ENCODE measurements at places on chromosomes 5 and 9.

GRCh38 chr5:109882546-109882945, 192.8 kb downstream of the MAN2A1 start:
- no peak for DNase-seq

- DNase-seq = peak; percentile 71
Observed at GRCh38 chr9:84990416-84990815, 320.9 kb downstream of the NTRK2 start.

DNA sequence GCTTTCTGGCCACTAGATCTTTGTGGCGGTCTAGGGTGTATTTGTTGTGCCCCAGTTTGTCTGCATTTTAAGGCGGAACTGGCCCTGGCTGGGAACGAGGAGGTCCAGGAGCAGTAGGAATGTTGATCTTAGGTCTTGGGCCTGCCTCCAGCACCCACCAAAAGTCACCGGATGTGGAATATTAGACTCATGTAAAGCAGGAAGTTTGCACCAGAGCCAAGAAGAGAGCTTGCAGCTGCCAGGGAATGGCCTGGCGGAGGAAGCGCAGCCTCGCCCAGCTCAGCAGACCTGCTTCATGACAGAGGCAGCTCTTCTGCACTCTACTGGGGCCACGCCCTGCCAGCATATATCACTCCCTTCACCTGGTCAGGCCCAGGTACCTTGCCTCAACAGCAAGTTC, 3.3 kb downstream of the GPX3 start:
- DNase-seq = no peak

- peak; percentile 73 for DNase-seq
Observed at GRCh38 chr5:33401482-33402390, 39.0 kb upstream of the TARS1 start.

DNA sequence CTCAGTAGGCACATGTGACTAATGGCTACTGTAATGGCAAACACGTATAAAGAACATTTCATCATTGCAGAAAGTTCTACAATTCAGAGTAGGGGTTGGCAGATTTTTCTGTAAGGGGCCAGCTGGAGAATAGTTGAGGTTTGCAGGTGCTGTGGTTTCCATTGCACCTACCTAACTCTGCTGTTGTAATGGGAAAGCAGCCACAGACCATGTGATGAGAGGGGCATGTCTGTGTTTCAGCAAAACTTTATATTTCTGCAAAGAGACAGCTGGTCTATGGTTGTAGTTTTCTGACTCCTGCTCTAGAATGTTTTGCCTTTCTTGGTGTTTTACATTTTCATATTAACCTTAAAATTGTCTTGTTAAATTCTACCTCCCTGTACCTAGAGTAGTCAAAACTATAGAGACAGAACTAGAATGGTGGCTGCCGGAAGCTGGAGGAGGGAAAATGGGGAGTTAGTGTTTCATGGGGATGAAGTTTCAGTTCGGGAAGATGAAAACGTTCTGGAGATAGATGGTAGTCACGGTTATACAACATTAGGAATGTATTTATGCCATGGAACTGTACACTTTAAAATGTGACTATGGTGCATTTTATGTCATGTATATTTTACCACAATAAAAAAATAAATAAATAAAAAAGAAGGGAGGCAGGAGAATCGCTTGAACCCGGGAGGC, 44.3 kb downstream of the NUP214 start:
- DNase-seq = no peak

DNA sequence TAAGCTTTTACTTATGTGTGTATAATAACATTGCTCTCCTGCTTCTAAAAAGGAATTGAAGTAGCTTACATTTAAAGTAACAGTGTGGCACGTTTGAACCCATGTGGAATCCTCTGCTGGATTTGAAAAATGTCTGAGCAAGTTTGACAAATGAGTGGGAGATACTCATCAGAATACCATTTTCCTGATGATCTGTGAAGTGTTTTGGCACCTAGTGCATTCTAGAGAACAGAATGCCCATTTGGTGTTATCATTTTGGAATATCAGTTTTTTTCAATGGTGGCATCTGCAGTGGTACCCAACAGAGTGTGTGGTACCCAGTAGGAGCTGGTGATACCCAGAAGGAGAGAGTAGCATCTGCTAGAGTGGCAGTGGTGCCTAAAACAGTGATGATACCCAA, 471.1 kb downstream of the PLK2 start:
- no peak for DNase-seq

- DNase-seq = no peak
Observed at GRCh38 chr9:112110094-112110776, 64.9 kb downstream of the SUSD1 start.

DNA sequence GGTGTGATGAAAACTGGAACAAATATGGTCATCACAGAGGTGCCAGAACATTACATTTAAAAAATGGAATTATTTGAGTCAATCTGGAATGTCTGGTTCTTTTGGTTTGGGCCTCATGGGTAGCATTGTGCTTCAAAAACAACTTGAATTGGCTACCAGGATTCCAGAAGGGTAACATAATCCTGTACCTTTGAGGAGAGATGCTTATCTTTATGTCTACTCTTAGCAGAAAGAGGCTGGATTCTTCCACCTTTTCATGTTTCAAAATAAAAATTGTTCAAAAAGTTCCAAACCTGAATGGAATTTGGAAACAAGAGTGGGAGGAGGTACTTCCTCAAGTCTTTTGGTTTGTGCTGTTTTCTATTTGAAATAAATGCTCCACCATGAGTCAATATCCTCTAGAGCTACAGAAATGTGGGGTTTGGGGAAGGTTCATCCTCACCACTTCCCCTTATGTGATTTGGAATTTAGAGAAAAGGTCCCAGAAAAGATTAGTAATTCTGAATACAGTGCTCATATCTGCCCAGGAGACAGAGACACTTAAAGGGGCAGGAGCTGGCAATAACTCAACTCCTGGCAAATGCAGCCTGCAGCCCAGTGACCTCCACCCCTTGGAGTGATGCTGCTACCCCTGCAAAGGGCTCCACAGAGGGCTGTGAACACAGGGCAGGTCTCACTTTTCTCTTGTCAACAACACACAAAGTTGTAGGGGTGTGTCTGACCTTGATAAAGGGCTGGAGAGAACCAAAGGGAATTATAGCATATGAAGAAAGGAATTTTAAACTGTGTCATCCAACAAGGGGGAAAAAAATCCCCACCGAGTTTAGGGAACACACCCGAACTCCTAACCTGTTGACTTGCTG, 272.8 kb downstream of the CWC27 start:
- DNase-seq = peak; percentile 32

GRCh38 chr5:55136521-55136920, 23.4 kb upstream of the GPX8 start:
- DNase-seq = peak; percentile 40

- DNase-seq = peak; percentile 32
Observed at GRCh38 chr5:78235289-78235688, 59.2 kb downstream of the AP3B1 start.

- no peak for DNase-seq
Observed at GRCh38 chr5:139806726-139807646, 11.4 kb downstream of the PSD2 start.

DNA sequence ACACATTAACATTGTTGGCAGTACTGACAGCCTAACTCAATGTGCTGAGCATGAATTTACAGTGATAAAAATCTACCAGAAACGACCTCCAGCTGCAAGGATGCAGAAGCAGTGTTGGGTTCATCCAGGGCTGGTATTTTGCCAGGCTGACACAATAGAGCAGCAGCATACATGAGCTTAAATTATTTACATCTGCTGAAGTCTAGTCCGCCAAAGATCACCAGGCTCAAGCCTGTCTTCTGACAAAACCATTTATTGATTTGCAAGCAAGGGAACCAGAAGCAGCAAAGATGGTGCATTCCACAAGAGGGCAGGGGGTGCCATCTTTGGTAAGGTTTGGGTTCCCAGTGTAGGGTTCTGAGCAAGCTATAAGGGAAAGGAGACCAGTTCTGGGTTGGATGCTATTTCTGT, 8.7 kb upstream of the C5orf34 start:
- DNase-seq = no peak

DNA sequence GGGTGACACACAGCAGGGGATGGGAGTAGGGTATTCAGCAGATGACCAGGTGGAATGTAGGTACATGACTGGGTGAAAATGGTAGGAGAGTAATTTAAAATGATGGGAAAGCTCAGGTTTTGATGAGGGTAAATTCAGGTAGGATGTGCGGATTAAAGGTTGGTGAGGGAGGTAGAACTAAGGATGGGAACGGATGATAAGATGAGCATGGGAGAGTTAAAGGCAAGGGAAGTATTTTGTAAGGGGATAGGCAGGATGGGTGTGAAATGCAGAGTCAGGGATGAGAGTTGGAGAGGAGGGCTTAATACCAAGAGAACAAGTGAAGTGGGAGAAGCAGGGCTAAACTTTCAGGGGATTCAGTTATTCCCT, 1.5 kb downstream of the TLN1 start:
- DNase-seq = no peak

- peak; percentile 29 for DNase-seq
Observed at GRCh38 chr5:181217803-181218062, 5.3 kb upstream of the TRIM41 start.

- DNase-seq = peak; percentile 37
Observed at GRCh38 chr5:154740957-154741356, 14.2 kb upstream of the LARP1 start.

- no peak for DNase-seq
Observed at GRCh38 chr5:225334-225733, 7.2 kb downstream of the SDHA start.

- peak; percentile 15 for DNase-seq
Observed at GRCh38 chr5:110768138-110768860, 29.5 kb downstream of the SLC25A46 start.

- DNase-seq = no peak
Observed at GRCh38 chr5:1844708-1845436, 37.9 kb downstream of the IRX4 start.

GRCh38 chr5:67152400-67152799, 44.2 kb downstream of the CD180 start:
- no peak for DNase-seq

DNA sequence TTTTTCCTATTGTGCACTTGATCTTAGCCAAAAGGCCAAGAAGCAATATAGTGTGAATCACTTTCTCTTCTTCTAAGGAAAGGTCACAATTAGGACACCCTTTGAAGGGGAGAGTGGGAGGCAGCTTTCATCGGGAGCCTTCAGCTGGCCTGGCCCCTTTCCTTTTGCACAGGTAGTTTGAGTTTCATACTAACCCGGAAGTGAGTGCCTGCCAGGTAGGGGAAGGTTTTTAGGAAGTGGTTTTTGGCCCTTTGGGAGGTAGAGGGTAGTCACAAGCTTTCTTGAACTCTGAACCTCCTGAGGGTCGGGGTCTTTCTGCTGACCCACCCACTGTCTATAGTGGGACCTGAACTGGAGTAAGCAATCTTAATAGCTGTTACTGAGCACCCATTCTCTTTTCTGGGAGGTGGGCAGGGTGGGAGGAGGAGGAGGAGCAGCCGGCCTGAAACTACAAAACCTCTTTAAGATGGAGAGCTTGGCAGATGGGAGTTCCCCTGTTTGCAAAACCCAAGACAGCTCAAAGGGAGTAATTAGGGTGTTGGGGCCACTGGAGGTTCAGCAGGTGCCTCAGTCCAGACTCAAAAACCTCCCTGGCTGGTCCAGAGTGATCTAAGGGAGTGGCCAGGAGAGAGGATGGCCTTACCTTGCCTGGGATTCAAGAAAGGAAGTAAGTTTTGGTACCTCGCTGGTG, 6.0 kb downstream of the LARP1 start:
- no peak for DNase-seq

GRCh38 chr5:91438871-91439270, 55.8 kb upstream of the ARRDC3 start:
- DNase-seq = no peak

GRCh38 chr5:135194573-135195269, 160.7 kb upstream of the PITX1 start:
- peak; percentile 26 for DNase-seq

DNA sequence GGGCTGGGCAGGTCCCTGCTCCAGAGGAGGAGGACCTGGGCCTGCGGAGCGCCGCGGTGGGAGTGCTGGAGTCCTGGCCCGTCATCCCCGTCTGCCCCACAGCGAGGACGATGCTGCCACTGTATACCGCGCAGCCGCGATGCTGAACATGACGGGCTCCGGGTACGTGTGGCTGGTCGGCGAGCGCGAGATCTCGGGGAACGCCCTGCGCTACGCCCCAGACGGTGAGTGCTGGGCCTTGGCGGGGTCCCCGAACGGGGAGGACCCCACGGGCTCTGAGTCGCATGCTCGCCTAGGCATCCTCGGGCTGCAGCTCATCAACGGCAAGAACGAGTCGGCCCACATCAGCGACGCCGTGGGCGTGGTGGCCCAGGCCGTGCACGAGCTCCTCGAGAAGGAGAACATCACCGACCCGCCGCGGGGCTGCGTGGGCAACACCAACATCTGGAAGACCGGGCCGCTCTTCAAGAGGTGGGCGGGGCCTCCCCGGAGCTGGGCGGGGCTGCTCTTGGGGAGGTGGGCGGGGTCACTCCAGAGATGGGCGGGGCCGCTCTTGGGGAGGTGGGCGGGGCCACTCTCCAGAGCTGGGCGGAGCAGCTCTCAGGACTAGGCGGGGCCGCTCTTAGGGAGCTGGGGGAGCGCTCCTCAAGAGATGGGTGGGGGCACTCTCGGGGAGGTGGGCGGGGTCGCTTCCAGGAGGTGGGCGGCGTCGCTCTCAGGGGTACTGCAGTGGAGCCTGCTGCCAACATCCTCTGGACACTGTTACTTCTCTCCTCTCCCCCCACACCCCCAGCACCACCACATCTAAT, 13.1 kb downstream of the LRRC26 start:
- peak; percentile 26 for DNase-seq

- no peak for DNase-seq
Observed at GRCh38 chr9:120726484-120726883, 12.2 kb upstream of the MEGF9 start.

DNA sequence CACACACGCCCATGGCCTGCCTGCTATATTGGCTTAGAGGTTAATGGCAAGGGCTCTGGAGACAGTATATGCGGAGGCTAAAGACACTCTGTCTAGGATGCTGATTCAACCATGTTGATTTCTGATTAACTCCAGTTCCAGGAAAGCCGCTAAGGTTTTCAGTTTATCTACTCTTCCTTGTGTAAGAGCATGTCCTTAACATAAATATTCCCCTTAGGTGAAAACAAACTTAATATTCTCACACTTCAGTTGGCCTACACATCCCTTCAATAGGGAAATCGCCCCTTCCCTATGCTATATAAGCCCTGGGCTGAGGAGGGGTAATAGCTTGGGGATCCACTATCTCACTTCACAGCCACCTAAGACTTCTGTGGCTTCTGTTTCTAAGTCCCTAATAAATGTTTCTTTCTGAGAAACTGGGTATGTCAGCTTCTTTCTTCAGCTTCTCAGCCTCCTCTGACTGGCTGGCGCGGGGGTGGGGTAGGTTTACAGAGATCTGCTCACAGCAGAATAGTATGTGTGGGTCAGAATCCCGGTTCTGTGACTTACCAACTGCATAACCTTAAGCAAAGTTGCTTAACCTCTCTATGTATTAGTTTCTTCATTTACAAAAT, 4.3 kb upstream of the GPX3 start:
- DNase-seq = no peak

DNA sequence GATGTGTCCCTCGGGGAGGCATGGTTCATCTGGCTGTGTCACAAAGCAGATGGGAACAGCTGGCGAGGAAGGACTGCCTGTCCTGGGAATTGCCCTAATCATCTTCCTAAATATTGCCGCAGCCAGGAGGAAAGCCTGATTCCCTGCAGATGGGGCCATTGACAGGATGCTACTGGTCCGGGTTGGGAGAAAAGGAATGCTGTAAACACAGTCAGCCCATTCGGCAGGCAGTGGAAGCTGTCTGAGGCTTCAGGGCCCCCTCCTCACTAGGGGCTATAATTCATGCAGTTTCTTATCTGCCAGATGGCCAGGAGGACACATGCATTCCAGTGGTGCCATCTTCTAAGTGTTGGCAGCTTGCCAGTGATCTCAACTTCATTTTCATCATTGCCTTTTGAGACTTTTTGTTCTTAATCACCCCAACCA, 110.3 kb downstream of the KCNIP1 start:
- no peak for DNase-seq
